Activated CD8-positive, alpha-beta memory T cell treated with anti-CD3 and anti-CD28 coated beads for 1 hour (primary cell): ENCODE measurements at places on chromosomes 5 and 9.
A peak's percentile ranks its signal among the peaks of the same experiment; 100 is the strongest.

DNA sequence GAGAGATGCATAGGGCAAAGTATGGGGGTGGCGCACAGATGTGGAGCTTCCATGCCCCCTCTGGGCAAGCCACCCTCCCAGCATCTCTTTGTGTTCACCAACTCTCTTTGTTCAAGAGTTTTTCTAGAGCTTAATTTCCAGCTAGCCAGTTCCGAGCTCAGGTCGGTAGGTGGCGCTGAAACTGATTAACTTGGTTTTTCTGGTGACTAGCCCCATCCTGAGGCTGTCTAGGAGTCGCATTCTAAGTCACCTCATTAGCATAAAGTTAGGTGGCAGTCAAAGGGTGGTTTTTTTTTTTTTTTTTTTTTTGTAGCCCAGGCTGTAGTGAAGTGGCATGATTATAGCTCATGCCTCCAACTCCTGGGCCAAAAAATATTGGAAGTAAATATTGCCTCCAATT lies 476.4 kb downstream of the KDM4C start:
- no peak for DNase-seq

DNA sequence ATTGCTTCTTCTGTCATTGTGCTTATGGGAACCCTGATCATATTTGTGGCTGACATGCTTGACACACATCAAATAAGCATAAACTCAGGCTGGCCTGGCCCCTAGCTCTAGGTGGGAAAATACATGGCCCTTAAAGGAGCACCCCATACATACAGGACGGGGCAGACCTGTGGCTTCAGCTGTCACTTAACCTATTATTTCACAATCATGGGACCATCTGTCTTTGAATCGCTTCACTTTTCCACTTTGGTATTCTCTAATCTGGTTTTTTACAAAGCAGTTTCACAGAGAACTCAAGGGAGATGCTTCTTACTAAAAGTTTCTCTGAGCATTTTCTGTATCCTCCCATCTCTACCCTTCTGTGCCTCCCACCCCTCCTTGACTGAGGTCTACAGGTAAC lies 34.6 kb upstream of the LRRTM2 start:
- DNase-seq, result no peak

GRCh38 chr9:33446240-33446945 lies 1.0 kb downstream of the AQP3 start:
- no peak for DNase-seq

- no peak for DNase-seq
Observed at GRCh38 chr9:97045300-97045699, 6.4 kb upstream of the CTSV start.

- DNase-seq, result no peak
Observed at GRCh38 chr9:84754881-84755280, 85.4 kb downstream of the NTRK2 start.

DNA sequence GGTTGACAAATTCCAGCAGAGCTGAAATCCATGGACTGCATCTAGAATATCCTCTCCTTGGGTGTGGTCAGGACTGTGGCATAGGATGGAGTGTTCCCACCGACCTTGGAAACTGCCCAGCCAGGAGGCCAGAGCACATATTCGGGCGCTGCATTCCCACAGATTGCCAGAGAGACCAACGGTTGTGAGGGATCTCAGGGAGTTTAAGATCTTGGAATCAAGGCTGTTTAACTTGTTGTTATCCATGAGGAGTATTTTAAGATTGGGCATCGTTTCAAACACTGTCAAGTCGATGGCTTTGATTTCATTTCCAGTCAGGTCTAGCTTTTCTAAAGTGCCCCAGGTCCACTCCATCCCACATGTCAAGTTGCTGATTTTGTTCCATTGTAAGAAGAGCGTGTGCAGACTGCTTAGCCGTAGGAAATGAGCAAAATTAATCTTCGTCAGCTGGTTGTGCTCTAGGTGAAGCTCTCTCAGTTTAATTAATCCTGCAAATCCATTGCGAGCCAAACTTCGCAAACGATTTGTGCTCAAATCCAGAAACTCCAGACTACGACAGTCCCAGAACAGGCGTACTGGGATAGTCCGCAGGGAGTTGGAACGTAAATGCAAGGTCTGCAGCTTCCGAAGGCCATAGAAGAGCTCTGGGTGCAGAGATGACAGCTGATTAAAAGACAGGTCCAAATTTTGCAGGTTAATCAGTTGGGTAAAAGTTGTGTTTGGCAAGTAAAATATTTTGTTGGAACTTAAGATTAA lies 1.5 kb downstream of the LRRTM2 start:
- no peak for DNase-seq

GRCh38 chr5:14408969-14409586 lies 172.5 kb upstream of the OTULINL start:
- DNase-seq, result no peak

GRCh38 chr9:97565262-97565661 lies 63.8 kb downstream of the TMOD1 start:
- no peak for DNase-seq

- no peak for DNase-seq
Observed at GRCh38 chr5:60183881-60184280, 290.4 kb upstream of the PDE4D start.

- DNase-seq, result no peak
Observed at GRCh38 chr9:91930475-91930874, 19.6 kb downstream of the ROR2 start.

GRCh38 chr5:143550986-143551630 lies 147.6 kb upstream of the NR3C1 start:
- no peak for DNase-seq

GRCh38 chr5:109558952-109559351 lies 130.8 kb upstream of the MAN2A1 start:
- no peak for DNase-seq

DNA sequence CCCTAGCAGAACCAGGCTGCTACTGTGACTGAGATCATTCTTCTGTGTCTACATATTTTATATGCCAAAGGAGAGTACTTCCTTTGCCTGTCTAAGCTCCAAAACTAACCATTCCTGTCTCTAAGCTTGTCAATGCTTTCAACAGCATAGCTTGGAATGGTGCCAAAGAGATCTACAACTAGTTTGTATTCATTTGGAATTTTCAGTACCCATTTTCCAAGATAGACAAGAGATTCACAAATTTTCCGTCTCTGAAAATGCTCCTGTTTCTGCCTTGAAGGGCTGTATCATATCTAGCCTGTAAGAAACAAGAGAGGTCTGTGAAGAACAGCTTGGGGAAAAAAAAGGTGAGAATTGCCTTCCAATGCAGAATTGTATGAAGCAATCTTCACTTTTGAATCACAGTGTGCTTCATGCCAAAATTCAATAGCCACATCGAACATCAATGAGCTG lies 334.4 kb upstream of the ACTBL2 start:
- no peak for DNase-seq

- no peak for DNase-seq
Observed at GRCh38 chr5:154761046-154761736, 6.0 kb downstream of the LARP1 start.

DNA sequence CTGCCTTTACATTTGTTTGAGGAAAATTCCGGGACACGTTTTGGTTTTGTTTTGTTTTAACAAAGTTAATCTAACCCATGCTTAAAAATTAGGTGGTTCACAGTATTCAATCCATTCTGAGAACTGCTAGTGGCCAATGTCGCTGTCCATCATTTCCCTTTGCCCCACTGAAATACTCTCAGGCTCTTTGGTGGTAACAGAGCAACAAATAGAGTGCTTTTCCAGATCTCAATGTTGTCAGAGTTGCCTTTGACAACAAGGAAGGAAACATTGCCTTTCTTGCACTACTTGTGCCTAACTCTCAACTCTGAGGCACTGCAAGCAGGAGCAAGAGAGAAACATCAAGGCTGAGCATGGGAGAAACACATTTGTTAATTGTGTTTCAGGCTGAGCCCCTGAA lies 154.0 kb downstream of the MCTP1 start:
- DNase-seq, result no peak

GRCh38 chr5:1536322-1536845 lies 12.6 kb upstream of the LPCAT1 start:
- peak; percentile 45 for DNase-seq

DNA sequence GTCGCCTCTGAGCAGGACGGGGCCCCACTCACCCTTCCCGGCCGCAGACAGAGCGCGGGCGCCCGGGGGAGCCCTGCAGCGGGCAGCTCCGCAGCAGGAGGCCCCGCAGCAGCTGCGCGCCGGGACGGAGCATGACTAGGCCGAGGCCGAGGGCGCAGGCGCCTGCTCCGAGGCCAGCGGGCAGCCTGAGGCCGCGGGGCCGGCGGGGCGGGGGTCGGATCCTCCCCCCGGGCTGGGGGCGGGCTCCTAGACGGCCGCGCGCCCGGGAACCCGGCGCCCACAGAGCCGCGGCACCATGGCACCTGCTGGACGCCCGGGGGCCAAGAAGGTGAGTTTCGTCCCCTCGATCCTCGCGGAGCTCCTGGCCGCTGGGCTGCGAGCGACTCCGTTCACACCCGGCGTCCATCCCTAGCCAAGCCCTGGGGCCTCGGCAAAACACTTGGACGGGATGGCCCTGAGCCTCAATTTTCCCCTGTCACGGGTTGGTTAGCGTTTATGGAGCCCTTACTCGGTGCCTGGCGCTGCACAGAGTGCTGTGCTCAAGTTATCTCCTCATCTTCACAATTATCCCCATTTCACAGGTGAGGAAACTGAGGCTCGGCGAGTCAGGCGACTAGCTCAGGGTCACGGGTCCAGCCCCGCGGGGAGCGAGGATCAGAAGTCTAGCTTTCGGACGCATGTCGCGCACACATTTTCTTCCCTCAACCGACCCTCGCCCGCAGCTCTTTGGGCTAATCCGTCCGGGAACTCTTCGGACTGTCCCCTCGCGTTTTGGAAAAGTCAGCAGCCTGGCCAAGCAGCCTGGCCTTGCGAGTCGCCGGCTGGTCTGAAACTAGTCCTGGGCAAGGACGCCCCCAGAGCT lies at the start of the genes BHMT2 and DMGDH:
BHMT2 (plus strand) TSS at position 280 of the 862 bp plus-strand sequence; CDS start at position 296, 16 bp downstream.
DMGDH (minus strand) TSS at position 187 of the 862 bp plus-strand sequence; CDS start at position 133, 54 bp downstream.
- DNase-seq, result no peak

- DNase-seq, result no peak
Observed at GRCh38 chr9:74120470-74120869, 376.7 kb upstream of the RORB start.

DNA sequence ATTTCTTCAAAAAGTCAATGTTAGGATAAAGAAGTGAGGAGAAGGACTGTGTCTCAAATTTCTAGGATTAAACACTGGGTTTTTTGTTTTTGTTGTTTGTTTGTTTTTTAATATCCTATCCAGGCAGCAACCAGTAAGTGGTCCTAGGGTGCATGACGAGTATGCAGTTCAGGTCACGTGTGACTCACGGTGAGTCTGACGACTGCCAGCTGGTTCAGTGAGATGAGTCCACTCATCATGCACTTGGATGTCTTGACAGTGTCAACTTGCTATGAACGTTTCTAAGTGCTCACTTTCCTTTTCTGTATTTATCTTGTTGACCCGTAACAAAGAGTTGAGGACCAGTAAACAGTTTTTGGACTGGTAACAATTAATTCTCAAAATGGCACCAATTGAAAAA lies 32.7 kb downstream of the ATG10 start:
- DNase-seq, result no peak

- no peak for DNase-seq
Observed at GRCh38 chr5:168531987-168532864, 3.1 kb downstream of the FBLL1 start.

- no peak for DNase-seq
Observed at GRCh38 chr5:181164076-181164952, 16.9 kb downstream of the OR2V2 start.

DNA sequence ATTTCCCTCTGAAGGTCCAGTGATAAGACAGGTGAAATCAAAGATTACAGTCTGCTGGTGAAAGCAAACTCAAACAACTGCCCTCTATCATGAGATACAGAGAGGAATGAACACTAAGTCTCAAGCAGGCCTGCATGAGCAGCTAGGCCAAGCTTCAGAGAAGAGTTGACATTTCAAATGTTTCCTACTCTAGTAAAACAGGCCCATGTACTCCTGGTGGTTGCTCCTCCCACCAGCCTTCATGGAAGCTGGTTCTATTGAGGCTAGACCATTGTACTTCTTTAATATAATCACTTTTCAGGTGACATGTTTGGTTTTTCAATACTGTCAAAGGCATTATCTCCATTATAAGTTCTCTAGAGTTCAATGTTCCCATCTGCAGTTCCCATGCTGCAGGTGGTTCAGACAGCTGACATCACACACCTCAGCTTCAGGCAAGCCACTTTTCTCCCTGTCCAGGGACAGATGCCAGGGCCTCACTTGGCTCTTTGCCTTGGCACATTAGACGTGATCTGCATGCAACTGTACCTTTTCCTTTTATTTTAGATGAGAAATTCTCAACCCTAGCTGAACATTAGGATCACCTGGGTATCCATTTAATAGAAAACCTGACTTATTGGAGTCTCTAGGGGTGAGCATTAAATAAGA lies 89.8 kb downstream of the PIK3R1 start:
- DNase-seq, result no peak

DNA sequence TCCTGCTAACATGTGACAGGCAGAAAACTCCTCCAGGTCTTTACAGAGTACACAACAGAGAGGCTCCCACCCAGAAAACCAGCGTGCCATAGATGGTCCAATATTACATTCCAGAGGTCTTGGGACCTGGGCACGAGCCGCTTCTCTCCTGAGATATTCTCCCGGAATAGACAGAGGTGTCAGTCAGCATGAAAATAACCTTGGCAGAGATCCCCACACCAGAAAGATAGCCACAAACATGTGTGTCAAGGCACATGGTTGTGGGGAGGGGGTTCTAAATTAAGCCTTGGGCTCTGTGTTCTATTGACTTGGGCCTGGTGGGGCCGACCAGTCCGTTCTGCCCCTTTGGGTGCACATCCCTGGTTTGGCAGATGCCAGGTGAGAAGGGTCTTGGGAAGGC lies 78.4 kb downstream of the BOD1 start:
- no peak for DNase-seq

- DNase-seq, result no peak
Observed at GRCh38 chr5:131953969-131954368, 8.5 kb upstream of the MEIKIN start.

GRCh38 chr9:3810231-3810630 lies 284.4 kb upstream of the RFX3 start:
- no peak for DNase-seq

- no peak for DNase-seq
Observed at GRCh38 chr5:64437496-64437895, 68.3 kb upstream of the RGS7BP start.

DNA sequence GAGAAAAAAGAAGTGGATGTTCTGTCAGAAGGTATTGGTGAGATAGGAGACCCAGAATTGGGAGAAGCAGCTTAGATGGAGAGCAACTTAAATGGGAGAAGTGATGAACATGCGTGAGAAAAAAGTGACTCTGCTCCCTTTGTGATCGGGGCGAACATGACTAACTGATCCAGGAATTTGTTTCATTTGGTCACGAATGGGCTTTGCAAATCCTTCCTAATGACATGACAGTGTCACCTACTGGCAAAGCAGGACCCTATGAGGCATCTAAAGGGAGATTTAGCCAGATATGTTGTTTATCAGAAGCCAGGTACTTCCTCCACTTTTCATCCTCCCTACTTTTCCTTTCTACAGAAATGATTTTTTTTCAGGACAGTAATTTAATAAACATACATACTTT lies 787.4 kb upstream of the RGMB start:
- DNase-seq, result no peak
